ENCODE measurements at places on chromosomes 3 and 15. TPM values are rescaled to one million over a fixed set of nuclear protein-coding genes. Genes with fewer than 3 reads are reported as not detected.

The FEZF2 gene
- polyA plus RNA-seq = not detected

DNA sequence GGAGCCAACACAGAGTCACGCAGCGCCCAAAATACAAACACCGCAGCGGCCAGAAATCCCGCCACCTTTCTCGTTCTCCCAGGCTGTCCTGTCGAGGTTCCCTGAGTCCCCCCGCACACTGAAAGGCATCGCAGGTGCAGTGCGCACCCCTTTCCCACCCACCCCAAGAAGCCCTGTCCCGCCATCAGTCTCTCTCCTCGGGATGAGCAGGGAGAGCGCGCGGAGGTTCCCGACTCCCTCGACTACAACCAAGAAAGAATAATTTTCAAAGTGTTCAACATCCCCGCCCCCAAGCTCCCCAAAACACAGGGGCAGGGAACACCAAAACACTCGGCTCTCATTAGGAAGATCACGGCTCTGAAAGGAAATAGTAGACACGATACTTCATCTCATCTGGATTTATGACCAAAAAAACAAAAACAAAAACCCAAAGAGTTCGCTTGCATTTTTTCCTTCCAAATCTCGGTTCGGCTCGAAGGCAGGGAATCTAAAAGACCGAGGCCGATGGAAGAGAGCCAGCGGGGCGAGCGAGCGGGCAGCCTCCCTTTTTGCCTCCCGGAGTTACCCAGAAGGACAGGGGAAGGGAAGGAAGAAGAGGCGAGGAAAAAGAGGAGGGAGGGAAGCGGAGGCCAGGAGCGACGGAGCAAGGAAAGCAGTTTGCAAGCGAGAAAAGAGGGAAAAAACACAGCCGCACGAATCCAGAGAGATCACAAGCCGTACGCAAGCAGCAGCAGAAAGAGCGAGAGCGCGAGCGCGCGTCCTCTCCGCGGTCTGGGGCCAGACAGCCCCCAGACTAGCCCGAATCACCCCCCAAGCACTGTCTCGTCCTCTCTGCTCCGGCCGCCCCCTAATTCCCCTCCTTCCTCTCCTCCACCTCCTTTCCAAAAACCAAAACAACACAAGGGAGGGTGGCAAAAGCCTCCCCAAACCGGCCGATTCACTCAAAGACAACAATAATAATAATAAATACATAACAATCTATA is 808 bp downstream of the BCL6 start:
- H3K36me3 ChIP-seq = no peaks in the 10 kb centered on the region
- H3K27ac ChIP-seq = peak overlapping the region; percentile 96
- peaks cover 34% of the 10 kb centered on the region for H3K4me1 ChIP-seq
- no peaks in the 10 kb centered on the region for H3K27me3 ChIP-seq

GRCh38 chr3:144128108-144128892 is 156.7 kb downstream of the DIPK2A start:
- H3K4me1 ChIP-seq = no peaks in the 10 kb centered on the region
- H3K4me3 ChIP-seq = no peak overlapping the region
- H3K27me3 ChIP-seq = no peaks in the 10 kb centered on the region

DNA sequence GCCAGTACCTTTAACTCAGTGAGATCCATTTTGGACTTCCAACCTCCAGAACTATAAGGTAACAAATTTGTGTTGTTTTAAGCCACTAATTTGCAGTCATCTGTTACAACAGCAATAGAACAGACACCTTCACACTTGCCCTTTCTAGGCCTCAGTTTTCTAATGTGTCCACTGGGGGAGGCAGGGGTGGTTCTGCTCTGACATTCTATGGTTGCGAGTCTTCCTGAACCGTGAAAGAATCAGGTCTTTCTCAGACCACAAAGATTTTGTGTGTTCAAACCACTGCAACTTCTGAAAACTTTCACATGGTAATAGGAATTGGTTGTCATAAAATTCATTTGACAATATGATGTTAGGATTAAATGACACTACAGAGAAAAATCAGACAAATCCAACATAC is 26.8 kb upstream of the CSTA start:
- no peak overlapping the region for H3K4me3 ChIP-seq
- H3K36me3 ChIP-seq = no peaks in the 10 kb centered on the region
- H3K27ac ChIP-seq = no peak overlapping the region
- no peak for DNase-seq
- peaks cover 31% of the 10 kb centered on the region for H3K4me1 ChIP-seq

GRCh38 chr3:110858549-110858948 is 213.1 kb upstream of the NECTIN3 start:
- no peak overlapping the region for H3K4me3 ChIP-seq
- no peak for DNase-seq
- no peak overlapping the region for H3K27ac ChIP-seq
- no peaks in the 10 kb centered on the region for H3K27me3 ChIP-seq

GRCh38 chr3:182323898-182324297 is 469.4 kb upstream of the ATP11B start:
- H3K27ac ChIP-seq = no peak overlapping the region
- H3K27me3 ChIP-seq = no peaks in the 10 kb centered on the region
- no peak overlapping the region for H3K4me3 ChIP-seq
- DNase-seq = no peak
- no peaks in the 10 kb centered on the region for H3K36me3 ChIP-seq

GRCh38 chr15:78282324-78282723 is 17.1 kb downstream of the SKIC8 start:
- no peaks in the 10 kb centered on the region for H3K27me3 ChIP-seq
- peaks cover 76% of the 10 kb centered on the region for H3K36me3 ChIP-seq
- H3K27ac ChIP-seq = no peak overlapping the region
- no peak for DNase-seq
- peaks cover 9% of the 10 kb centered on the region for H3K4me1 ChIP-seq
- H3K4me3 ChIP-seq = no peak overlapping the region

Measured in CD14-positive monocyte (primary cell).